ENCODE measurements at places on chromosomes 16 and 17.

- no peak for DNase-seq
Measured at GRCh38 chr17:63125987-63126386, 160.0 kb downstream of the TANC2 start.

GRCh38 chr16:28504707-28505404, 1.8 kb downstream of the IL27 start:
- DNase-seq, result no peak

DNA sequence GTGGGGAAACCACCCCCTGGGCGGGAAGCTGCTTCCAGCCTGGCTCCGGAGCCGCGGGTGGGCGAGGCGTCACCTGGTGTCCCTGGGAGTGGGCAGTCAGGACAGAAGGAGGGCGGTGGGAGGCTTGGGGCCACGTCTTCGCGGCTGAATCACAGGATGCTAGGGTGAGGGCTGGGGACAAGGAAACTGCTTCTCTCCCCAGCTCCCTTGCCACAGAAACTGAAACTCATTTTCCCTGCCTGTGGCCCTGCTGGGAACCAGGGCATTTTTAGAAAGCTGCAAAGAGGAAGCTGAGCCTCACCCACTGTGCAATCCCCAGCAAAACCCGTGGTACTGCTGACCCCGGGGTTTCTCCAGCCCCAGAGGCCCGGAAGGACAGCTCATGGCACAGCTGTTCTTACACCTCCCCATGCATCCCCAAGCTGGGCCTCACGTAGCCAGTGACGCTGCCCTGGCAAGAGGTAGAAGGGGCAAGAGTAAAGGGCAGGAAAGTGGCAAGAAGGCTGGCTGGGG, 8.2 kb downstream of the RHBDF2 start:
- DNase-seq, result no peak

DNA sequence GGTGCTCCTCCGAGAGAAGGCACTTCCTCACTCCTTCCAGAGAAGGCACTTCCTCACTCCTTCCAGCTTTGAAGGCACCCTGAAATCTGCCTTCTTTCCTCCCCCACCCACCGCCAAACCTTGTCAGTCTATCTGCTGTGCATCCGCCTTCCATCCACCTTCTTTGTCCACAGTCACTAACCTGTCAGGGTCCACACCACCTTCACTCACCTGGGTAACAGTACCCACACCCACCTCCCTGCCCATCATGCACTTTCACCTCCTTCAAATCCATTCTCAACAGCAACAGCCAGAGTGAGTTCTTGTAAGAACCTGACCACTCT, 5.2 kb downstream of the CCDC102A start:
- DNase-seq, result no peak

GRCh38 chr17:83125515-83126274, 46.3 kb downstream of the METRNL start:
- no peak for DNase-seq

GRCh38 chr17:41329279-41329948, 13.9 kb upstream of the KRTAP17-1 start:
- no peak for DNase-seq

DNA sequence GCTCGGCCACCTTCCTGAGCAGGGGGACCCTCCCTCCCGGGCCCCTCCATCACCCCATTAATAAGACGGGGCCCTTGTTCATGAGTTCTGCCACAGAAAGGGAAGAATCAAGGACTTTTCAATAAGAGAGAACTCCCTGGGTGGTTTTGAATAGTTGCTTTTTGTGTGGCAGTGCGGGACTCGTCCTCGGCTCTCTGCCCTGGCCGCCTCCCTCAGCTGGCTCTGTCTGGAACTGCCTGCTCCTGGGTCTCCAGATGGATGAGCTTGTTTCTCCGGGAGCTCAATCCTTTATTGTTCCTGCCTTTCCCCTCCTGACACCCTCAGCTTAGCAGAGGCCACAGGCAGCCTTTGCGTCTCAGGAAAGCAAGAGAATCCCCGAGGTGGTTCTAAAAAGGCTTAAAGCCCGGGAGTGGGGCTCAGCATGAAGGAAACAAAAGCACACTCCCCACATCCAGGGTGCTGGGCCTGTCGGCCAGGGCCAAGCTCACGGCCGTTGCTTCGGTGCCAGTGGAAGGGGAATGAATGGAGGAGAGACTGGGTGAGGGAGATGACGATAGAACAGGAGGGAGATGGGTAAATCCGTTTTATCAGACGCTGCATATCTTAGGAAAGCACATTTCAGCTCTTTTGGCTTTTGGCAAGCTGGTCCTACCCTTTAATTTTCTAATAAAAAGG, 60.2 kb downstream of the RAI1 start:
- no peak for DNase-seq

GRCh38 chr17:1069847-1070246, 72.9 kb downstream of the TIMM22 start:
- DNase-seq, result no peak

- DNase-seq, result no peak
Measured at GRCh38 chr17:9020096-9020823, 1.1 kb upstream of the NTN1 start.

- no peak for DNase-seq
Measured at GRCh38 chr17:45129940-45130680, 2.2 kb downstream of the PLCD3 start.

All from stimulated activated CD4-positive, alpha-beta T cell treated with anti-CD3 and anti-CD28 coated beads, Interleukin-4, amount 100 ng/mL, for 4 hours (primary cell).